EL (cell line): ENCODE measurements at places on chromosomes 7 and 10.

GRCh38 chr7:921071-921461, 33.4 kb downstream of the ADAP1 start:
- no peak for DNase-seq

- no peak for DNase-seq
Observed at GRCh38 chr10:35797187-35797586, 155.1 kb upstream of the FZD8 start.

DNA sequence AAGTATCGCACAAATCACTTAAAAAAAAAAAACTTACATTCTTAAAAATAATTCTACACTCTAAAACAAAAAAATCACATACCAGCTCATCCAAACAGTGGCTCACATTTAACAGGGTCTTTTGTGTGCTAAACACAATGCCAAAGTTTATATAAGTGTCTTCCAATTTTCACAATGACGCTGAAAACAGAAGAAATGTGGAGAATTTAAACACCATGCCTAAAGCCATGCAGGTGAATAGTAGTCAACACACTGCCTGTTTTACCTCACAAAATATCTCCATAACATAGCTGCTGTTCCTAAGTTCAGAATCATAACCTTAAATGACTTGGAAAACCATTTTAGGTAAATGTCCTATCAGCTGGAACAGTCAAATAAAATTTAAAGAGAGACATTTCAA, 55.0 kb downstream of the GRB10 start:
- no peak for DNase-seq

GRCh38 chr7:155618708-155619633, 25.5 kb upstream of the RBM33 start:
- peak; percentile 65 for DNase-seq

DNA sequence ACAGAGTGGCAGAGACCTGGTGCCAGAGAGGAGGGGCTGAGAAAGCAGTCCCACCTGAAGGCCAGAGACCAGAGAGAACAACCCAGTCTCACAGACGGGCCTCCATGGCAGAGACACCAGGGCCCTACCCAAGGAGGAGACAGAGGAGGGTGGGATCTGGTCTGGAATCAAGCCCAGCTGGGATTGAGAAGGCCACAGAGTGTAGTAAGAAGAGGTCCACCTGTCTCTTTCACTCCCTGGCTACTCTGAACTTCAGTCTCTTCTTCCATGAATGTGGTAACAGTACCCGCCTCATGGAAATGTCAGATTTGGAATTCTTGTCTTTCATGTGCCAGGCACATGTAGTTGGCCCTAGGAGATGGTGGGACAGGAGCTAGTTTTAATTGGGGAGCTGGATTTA, 55.6 kb downstream of the CLIP2 start:
- DNase-seq, result no peak

- DNase-seq, result peak; percentile 51
Observed at GRCh38 chr10:122853665-122854313, 8.1 kb upstream of the CUZD1 start.

GRCh38 chr7:134527979-134528371, 608 bp downstream of the AKR1B10 start:
- DNase-seq, result peak; percentile 31

GRCh38 chr10:94213980-94214379, 148.8 kb downstream of the NOC3L start:
- DNase-seq, result no peak

DNA sequence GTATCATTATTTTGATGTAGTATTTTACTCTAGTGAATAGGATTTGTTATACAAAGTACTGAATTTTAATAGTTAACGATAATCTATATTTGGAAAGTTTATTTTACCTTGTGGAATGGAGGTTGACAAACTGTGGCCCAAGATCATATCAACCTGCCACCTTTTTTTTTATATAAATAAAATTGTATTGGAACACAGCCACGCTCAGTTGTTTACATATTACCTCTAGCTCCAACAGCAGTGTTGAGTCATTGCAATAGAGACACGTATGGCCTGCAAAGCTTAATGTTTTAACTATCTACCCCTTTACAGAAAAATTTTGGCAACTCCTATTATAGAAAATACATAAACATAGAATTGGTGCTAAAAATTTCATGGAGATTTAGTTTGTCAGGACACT, 239.3 kb downstream of the THSD7A start:
- DNase-seq, result no peak

- DNase-seq, result peak; percentile 97
Observed at GRCh38 chr10:103231047-103231551, 14.6 kb upstream of the RPEL1 start.

- no peak for DNase-seq
Observed at GRCh38 chr10:85548034-85548433, 818.6 kb downstream of the GRID1 start.

DNA sequence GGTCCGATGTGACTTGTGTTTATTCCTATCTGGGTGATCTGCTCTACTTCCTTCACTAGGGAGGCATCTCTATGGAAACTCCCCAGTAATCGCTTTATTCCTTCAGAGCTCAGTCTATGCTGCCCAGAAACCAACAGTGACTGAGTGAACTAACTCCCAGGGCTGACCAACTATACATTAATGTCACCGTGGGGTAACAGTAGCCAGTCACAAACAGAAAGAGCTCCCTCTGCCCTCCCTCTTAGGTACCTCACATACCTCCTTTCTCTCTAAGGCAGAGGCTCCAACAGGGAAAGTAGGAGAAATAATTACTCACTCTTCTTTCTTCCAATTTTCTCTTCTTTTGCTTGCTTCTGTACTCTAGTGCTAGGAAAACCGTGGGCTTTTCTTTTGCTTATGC, 855.0 kb downstream of the REEP3 start:
- no peak for DNase-seq

DNA sequence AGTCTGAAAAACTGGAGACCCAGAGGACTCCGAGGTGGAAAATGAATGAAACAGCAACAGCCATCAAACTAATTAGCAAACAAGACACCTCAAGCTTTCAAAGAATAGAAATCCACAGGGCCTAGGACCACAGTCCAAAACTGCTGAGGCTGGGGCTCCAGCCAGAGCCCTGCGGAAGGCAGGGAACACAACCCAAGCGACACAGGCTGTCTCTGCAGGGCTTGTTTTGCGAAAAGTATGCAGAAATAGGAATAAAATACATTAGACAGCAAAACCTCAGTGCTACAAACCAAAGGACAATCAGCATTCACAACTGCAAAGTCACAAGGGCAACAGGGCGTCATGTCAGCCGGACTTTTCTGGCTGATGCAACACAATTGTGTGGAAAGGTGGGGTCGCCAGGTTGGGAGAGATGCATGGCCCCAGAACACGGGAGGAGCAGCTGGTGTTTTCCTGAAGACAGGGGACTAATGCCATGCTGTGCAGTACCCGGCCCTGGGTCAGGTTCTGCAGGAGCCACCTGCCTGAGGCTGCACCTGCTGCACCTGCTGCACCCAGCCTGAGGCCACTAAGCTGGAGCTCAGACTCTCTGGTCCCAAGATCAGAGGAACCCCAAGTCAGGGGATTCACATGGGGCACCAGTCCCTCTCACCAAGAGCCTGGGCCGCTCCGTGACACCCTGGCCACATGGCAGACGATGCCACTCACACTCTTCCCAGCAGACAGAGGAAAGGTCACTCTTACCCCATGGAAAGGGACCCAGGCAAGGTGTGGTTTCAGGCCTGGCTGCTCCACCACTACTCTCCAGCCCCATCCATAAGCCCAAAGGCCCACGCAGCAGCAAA, 74.2 kb downstream of the MAD1L1 start:
- DNase-seq, result no peak

DNA sequence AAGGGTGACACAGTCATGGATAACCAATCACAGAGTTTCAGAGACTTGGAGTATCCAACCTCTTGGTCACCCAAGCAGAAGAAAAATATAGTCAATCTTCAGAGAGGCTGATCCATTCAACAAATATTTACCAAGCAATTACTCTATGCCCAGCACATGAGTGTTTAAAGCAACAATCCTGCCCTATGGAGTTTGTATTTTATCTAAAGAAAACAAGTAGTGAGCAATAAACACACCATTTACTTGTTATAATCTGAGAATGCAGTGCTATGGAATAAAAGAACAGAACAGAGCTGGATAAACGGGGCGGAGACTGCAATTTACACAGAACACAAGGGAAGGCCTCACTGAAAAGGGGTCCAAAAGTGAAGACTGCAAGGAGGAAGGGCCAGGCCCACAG, 63.8 kb downstream of the GRB10 start:
- no peak for DNase-seq

DNA sequence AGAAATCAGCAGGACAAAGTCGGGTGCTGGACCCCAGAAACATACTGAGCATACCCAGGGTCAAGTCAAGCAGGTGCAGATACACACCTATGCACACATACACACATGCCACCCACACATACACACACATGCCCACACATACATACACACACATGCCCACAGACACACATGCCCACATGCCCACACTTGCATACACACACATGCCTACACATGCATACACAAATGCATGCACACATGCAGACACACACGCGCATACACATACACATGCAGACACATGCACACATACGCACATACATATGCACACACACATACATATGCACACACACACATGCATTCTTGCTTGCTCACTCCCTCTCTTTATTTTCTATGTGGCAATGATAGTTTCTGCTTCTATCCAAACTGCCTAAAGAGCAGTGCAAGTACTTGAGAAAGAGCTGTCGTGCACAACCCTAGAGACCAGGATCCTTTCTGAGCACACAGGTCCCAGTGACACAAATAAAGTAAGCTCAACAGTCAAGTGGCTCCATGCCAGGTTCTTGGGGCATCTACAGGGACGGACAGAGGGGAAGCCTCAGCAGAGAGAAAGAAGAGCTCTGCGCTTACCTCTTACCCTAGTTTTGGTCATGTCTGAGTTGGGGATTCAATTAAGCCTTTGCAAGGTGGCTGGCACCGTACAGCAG, 83.7 kb downstream of the EBF3 start:
- DNase-seq, result no peak

GRCh38 chr10:63154546-63155387, 21.6 kb downstream of the NRBF2 start:
- DNase-seq, result no peak

GRCh38 chr7:135262623-135263320, 29.1 kb downstream of the STRA8 start:
- DNase-seq, result no peak

- DNase-seq, result no peak
Observed at GRCh38 chr7:108415821-108416536, 40.3 kb downstream of the NRCAM start.

GRCh38 chr7:14714161-14714728, 188.3 kb downstream of the DGKB start:
- no peak for DNase-seq
